Right ventricle myocardium superior (tissue), 1 donor: ENCODE measurements at places on chromosomes 12 and 14. TPM values are rescaled to one million over a fixed set of nuclear protein-coding genes. Genes with fewer than 3 reads are reported as not detected.

RASAL1 gene
- not detected for total RNA-seq

TOMM20L gene
- not detected for total RNA-seq

FGF23 gene
- not detected for total RNA-seq

OTX2 gene
- not detected for total RNA-seq

SERPINA10 gene
- total RNA-seq: not detected

FGD6 gene
- 22.7 TPM for total RNA-seq

DEPDC4 gene
- total RNA-seq: 0.32 TPM

TPPP2 gene
- total RNA-seq: 0.81 TPM

EIF2S1 gene
- 93.1 TPM for total RNA-seq

MGAT2 gene
- total RNA-seq: 9.4 TPM

ITGB7 gene
- total RNA-seq: 0.97 TPM

NAP1L1 gene
- total RNA-seq: 263 TPM

SH2B3 gene
- total RNA-seq: 42.8 TPM

AICDA gene
- total RNA-seq: not detected

LRRK2 gene
- total RNA-seq: 7.4 TPM

RAB15 gene
- total RNA-seq: 7.5 TPM

GPR137C gene
- 0.65 TPM for total RNA-seq

GRCh38 chr14:105285174-105285573, 15.6 kb downstream of the BRF1 start:
- DNase-seq: no peak

- DNase-seq: no peak
These were observed 658.5 kb upstream of the MGAT4C start for GRCh38 chr12:86914721-86915120.

DNA sequence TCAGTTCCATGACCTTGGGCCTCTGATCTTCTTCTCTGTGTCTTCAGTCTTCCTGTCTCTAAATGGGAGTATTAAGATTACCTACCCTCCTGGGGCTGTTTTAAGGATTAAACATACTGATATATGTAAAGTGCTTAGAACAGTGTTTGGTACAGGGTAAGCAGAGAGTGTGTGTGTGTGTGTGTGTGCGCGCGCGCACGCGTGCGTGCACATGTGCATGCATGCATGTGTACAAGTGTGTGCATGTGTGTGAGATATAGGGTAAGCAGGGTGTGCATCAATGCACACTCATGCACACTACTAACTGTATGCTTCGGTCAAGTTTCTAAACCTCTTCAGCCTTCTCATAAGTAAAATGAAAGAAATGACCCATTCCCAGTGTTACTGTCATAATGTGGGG, 196.6 kb downstream of the NTF3 start:
- no peak for DNase-seq

DNA sequence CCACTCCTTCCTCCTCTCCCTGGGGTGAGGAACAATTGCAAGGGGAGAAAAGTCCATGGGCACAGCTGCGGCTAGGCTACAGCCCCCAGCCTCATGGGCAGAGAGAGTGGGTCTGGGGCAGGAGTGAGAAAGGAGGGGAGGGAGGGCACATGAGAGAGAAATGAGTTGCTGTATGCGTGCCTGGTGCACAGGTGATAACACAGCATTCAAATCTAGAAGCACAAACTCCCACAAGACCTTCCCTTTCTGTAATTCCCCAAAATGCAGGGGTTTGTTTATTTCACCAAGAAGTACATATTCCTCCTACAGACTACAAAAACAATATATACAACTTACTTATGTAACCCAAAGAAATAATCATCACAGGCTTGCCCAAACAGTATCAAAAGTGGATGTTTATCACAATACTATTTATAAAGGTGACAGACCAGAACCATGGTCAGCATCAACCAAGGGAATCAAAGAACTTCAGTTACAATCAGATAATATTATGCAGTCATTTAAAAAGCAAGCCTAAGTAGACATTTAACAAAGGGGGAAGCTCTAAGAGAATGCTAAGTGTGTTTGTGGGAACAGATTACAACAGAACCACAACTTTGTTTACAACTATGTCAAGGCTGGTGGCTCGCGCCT, 54.2 kb downstream of the ITPK1 start:
- DNase-seq: no peak

DNA sequence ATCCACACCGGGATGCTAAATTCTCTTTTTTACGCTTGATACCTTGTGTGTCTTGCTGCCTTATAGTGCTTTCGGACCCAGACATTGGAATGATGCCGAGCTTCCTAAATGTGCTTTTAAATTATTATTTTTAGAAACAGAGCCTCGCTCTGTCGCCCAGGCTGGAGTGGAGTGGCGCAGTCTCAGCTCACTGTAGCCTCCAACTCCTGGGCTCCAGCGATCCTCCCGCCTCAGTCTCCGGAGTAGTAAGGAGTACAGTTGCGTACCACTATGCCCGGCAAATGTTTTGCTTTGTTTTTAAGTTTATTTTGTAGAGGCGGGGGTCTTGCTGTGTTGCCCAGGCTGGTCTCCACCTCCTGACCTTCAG, 489 bp upstream of the EML5 start:
- DNase-seq: no peak

DNA sequence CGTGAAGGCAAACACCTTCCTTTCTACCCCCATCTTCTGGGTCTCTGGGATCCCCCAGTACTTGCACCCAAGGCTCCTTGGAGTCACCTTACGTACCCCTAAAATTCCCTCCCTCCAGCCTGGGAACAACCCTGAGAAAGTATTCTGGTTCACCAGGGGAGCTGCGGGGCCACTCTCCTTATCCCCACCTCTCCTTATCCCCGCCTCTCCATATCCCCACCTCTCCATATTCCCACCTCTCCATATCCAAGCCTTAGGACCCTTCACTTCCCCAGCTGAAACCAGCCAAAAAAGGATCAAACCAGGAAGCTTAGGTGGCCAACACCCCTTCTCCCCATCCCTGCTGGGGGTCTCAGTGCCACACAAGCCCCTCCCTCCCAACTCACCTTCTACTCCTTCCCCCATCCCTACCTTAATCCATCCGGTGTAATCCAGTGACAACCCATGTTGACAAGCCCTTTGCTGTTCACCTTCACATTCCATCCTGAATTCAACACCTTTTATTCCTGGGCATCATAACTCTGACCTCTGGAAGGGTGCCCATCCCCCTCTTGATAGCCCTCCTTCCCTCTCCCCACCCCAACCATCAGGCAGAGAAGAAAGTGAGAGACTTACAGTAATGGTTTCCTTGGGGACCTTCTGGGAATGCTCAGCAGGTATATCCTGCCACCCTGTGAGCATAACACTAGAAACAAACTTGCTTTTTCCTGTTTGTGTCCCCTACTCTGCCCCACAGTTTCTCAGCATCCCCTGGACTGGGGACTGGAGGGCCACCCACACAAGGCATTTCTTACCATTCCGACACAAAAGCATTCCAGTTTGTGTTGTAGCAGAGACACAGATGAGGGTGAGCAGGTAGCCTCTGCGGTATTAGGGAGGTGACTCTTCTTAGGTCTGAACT, 1.6 kb upstream of the MSI1 start:
- DNase-seq: no peak

- no peak for DNase-seq
These were observed 195.4 kb upstream of the LHX5 start for GRCh38 chr12:113667095-113667494.

DNA sequence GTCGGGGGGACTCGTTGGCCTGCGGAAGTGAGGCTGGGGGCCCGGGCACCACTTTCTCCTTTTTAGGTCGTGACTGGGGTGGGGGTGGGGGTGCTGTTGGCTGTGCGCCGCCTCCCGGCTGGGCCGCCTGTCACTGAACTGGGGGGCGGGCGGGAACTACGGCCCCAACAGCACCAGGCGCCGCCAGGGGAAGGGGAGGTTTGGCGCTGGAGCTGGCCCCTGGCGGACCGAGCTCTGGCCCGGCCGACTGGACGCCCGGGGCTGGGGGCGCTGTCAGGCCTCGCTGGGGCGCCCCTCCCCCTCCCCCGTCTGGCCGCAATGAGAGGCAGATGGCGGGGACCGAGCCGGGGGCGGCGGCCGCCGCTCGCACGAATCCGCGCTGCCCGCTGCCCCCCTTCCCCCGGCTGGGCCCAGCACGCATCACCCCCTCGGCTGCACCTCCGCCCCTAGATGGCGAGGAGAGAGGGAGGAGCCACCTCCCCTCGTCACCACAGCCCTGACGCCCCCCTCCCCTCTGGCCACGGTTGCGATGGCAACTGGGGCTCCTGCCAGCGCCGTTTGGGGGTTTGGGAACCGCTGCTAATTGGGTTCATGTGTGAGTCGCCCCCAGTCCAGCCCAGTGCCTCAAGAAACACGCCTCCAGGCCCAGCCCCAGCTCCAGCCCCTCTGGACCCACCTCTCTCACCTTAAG, 723 bp downstream of the NFATC4 start:
- peak; percentile 71 for DNase-seq

DNA sequence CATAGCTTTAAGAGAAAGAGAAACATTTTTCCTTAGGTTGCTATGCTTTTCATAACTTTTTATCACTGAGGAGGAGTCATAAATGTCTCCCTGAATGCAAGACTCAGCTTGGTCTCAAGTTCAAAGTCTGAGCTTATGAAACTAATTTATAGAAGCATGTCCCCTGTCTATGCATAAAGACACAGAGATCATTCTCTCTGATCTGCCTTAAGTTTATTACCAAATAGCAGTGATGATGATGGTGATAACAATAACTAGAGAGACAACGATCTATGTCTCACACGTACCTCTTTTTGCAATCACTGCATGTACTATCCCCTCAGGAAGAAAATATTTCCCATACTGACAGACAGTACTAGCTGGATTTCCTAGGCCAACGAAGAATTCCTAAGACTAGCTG, 266.4 kb upstream of the G2E3 start:
- no peak for DNase-seq

DNA sequence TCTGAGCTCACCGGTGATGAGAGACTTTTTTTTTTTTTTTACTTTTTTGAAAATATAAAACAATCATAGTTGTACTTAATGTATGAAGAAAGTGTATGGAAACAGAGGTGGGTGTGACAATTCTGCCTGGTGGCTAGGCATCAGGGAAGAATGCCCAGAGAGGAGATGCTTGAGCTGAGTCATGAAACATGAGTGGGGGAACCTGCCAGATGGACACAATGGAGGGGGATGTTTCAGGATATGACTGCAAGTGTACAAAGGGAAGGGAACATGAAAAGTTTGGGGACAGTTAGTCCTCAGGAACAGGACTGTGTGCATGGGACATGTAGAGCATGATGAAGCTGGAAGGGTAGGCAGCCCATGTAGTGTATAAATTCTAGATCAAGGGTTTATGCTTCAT, 274.2 kb upstream of the E2F7 start:
- DNase-seq: no peak

- no peak for DNase-seq
These were observed 69.1 kb downstream of the VCPKMT start for GRCh38 chr14:50047274-50047676.

- no peak for DNase-seq
These were observed 7.9 kb downstream of the CCDC85C start for GRCh38 chr14:99596071-99596627.

- no peak for DNase-seq
These were observed 6.0 kb upstream of the SHMT2 start for GRCh38 chr12:57223191-57224165.

DNA sequence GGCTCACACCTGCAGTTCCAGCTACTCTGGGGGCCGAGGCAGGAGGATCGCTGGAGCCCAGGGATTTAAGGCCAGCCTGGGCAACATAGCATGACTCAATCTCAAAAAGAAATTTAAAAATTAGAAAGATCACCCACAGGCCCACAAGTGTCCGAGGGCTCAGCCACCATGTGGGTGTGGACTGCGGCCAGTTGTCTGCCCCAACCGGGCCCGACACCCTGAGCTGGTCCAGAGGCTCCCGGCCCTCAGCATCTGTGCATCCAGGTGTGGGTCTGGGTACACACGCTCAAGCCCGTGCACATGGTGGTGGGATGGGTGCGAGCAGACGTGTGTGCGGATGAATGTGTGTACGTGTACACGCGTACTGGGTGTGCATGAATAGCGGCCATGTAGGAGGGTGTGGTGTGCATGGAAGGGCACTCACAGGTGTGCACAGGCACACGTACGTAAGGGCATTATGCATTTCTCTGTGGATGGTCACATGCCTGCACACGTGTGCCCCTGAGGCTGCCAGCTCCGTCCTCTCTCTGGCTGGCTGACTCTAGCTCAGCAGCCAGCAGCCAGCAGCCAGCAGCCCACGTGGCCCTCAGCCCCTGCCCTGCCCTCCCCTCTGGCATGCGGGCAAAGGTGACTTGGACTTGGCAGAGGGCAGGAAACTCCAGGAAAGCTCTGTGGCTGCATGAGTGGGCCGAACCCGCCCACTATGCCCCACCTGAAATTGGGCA, 23.3 kb upstream of the NUDT14 start:
- peak; percentile 86 for DNase-seq
